ENCODE measurements at places on chromosomes 1 and 21.

- DNase-seq, result no peak
Observed at GRCh38 chr1:76302711-76303339, 228.3 kb downstream of the ST6GALNAC3 start.

DNA sequence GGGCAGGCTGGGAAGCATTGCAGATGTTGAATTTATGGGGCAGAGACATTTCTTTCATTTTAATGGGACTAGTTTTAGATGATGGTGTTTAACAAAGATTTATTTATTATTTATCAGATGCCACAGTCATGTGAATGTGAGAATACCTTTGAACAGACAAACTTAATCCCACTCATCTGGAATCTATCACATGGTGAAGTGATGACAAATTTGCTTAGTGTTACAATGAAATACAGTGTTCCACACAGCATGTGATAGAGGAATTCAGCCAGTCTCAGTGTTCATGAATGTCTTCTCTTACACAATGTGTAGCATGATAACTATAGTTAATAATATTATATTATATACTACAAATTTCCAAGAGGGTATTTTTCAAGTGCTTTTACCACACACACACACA lies 1361.7 kb upstream of the B3GALT2 start:
- no peak for DNase-seq

GRCh38 chr1:13951793-13952751 lies 252.1 kb downstream of the PRDM2 start:
- no peak for DNase-seq

DNA sequence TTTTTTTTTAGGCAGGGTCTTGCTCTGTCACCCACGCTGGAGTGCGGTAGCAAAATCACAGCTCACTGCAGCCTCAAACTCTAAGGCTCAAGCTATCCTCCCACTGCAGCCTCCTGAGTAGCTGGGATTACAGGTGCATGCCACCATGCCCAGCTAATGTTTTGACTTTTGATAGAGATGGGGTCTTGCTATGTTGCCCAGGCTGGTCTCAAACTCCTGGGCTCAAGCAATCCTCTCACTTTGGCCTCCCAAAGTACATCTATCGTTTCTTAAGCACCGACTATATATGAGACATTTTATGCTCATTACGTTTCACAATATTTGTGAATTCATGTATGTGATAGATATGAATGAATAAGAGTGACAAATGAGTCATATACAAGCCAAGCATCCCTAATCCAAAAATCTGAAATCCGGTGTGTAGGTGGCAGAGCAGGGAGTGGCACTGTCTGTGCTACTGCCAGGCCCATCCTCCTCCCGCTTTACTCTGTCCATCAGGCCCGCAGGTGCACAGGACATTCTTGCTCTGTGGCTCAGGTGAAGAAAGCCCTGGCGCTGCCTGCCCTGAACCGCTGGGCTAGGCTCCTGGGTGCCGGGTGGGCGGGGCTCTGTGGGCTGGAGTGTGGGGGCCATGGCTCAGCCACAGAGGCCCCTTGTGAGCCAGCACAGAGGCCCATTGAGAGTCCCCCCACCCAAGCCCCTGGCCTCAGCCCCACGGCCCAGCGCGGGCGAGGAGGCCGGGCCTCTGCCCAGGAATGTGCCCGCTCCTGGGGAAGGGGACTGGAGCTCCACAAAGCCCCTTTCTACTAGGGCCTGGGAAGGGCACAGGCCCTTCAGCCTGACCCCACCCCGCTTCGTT lies 45.3 kb downstream of the HSPG2 start:
- DNase-seq, result no peak

DNA sequence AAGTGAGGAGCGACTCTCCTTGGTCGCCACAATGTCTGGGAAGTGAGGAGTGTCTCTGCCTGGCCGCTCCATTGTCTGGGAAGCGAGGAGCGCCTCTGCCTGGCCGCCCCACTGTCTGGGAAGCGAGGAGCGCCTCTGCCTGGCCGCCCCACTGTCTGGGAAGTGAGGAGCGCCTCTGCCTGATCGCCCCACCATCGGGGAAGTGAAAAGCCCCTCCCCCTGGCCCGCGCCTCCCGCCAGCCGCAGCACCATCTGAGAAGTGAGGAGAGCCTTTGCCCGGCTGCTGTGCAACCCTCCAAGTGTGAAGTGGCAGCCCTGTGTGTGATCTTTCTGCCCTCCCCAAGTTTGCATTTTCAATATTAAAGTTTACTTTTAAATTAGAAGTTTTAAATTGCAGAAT lies 95.0 kb upstream of the PPP2R5A start:
- no peak for DNase-seq

- DNase-seq, result no peak
Observed at GRCh38 chr1:22680726-22681125, 27.7 kb downstream of the C1QB start.

GRCh38 chr1:5980314-5981008 lies 11.8 kb downstream of the NPHP4 start:
- DNase-seq, result no peak

GRCh38 chr1:230681599-230681998 lies 32.3 kb downstream of the AGT start:
- peak; percentile 78 for DNase-seq

GRCh38 chr1:5994713-5995621 lies 2.7 kb upstream of the NPHP4 start:
- DNase-seq, result no peak
